Activated CD8-positive, alpha-beta T cell treated with anti-CD3 and anti-CD28 coated beads for 36 hours (primary cell): ENCODE measurements at places on chromosomes 7 and 10. TPM values are rescaled to one million over a fixed set of nuclear protein-coding genes. Genes with fewer than 3 reads are reported as not detected.

DNA sequence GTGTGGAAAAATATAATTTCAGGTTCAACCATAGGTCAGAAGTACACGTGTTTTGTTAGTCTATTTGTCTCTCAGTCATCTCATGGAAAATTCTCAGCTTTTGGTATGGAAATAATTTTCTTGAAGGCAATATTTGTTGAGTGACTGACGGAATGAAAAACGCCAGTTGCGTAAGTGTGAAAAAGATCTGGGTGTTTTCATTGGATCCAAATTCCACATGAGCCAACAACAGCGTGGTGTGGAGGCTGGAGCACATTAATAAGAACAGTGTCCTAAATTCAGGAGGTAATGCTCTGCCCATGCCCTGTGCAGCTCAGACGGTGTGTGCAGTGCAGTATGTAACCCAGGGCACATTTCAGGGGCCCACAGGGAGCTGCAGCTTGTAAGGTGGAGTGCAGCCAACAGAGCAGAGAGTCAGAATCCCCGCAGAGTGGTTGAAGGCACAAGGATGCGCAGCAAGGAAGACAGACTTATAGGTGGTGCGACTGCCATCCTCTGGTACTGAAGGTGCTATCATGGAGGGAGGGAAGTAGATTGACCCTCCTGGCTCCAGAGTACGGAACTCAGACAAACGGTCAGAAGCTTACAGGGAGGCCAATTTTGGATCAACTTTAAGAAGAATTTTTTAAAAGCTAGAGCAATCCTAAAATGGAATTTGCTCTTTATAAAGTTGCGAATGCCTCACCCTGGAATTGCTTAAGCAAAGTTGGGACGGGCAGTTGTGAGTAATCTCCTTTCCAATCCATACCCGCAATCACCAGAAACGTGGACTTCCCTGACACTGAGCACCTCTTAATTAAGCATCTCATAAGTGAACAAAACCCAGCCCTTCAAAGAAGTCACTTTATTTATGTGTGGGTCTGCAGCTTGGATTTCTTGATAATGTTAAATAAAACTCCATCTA lies 38.0 kb downstream of the EGFR start:
- DNase-seq = no peak
- no peak overlapping the region for H3K4me3 ChIP-seq
- H3K4me1 ChIP-seq = no peaks in the 10 kb centered on the region
- H3K36me3 ChIP-seq = no peaks in the 10 kb centered on the region
- H3K27me3 ChIP-seq = peaks cover 2% of the 10 kb centered on the region

GRCh38 chr10:78028438-78029268 lies 662 bp downstream of the POLR3A start:
- peaks cover 27% of the 10 kb centered on the region for H3K4me1 ChIP-seq
- H3K4me3 ChIP-seq = peak overlapping the region; percentile 100
- peak; percentile 46 for DNase-seq
- peak overlapping the region; percentile 97 for H3K27ac ChIP-seq

- no peaks in the 10 kb centered on the region for H3K36me3 ChIP-seq
- H3K4me1 ChIP-seq = no peaks in the 10 kb centered on the region
- H3K27ac ChIP-seq = no peak overlapping the region
- H3K27me3 ChIP-seq = no peaks in the 10 kb centered on the region
- DNase-seq = no peak
These were observed 1254.6 kb upstream of the CELF2 start for GRCh38 chr10:9762966-9763656.

- H3K4me1 ChIP-seq = peaks cover 7% of the 10 kb centered on the region
- H3K27ac ChIP-seq = no peak overlapping the region
- DNase-seq = no peak
- H3K27me3 ChIP-seq = no peaks in the 10 kb centered on the region
These were observed 152.1 kb downstream of the LYZL1 start for GRCh38 chr10:29440981-29441380.

Gene COMTD1
- 54.5 TPM for total RNA-seq

Gene C10orf62
- total RNA-seq = not detected

DNA sequence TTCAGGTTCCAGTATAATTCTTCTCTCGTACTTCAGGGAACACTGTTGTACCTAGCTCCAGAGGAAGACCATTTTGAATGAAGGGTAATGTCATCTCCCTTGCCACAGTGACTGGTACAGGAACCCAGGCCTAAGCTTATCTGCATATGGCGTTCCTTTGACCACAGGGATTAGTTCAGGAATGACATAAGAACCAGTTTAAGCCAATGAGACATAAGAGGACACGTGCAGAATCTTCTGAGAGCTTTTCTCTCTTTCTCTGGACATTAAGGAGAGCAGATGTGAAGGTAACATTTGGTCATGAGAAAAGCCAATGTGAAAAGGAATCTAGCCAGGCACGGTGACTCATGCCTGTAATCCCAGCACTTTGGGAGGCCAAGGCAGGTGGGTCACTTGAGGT lies 21.8 kb upstream of the HIBADH start:
- H3K27me3 ChIP-seq = peaks cover 1% of the 10 kb centered on the region
- H3K36me3 ChIP-seq = no peaks in the 10 kb centered on the region
- H3K4me3 ChIP-seq = no peak overlapping the region
- no peak for DNase-seq
- no peaks in the 10 kb centered on the region for H3K4me1 ChIP-seq

- peak; percentile 63 for DNase-seq
- H3K36me3 ChIP-seq = no peaks in the 10 kb centered on the region
- no peaks in the 10 kb centered on the region for H3K4me1 ChIP-seq
- H3K27ac ChIP-seq = no peak overlapping the region
- no peaks in the 10 kb centered on the region for H3K27me3 ChIP-seq
- H3K4me3 ChIP-seq = no peak overlapping the region
These were observed 133.6 kb downstream of the ZMIZ1 start for GRCh38 chr10:79202188-79203013.

- H3K27me3 ChIP-seq = no peaks in the 10 kb centered on the region
- H3K27ac ChIP-seq = no peak overlapping the region
- no peak for DNase-seq
- no peaks in the 10 kb centered on the region for H3K4me1 ChIP-seq
- H3K4me3 ChIP-seq = no peak overlapping the region
- no peaks in the 10 kb centered on the region for H3K36me3 ChIP-seq
These were observed 90.0 kb downstream of the PROSER2 start for GRCh38 chr10:11913079-11913641.

DNA sequence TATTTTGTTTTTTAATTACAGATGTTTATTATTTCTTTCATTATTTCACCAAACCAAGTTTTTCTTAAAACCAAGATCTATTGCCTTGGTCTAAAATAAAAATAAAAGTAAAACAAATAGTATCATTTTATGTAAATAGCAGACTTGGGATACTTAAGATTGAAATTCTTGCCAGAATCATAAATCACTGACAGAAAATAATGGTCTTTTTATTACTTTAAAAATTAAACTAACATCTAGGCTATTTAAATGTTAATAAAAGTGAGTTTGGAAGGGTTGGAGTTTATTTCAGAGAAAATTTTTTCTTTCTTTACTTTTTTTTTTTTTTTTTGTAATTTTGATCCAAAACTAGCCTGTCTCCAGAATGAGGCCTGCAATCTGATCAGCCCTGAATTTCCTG lies 568.0 kb upstream of the IGFBP3 start:
- DNase-seq = no peak
- no peaks in the 10 kb centered on the region for H3K4me1 ChIP-seq
- no peaks in the 10 kb centered on the region for H3K27me3 ChIP-seq
- H3K27ac ChIP-seq = no peak overlapping the region

Gene SH2B2
- 5.0 TPM for total RNA-seq

- H3K36me3 ChIP-seq = no peaks in the 10 kb centered on the region
- DNase-seq = no peak
- no peak overlapping the region for H3K4me3 ChIP-seq
These were observed 449.0 kb upstream of the IGFBP3 start for GRCh38 chr7:46369933-46370654.

- H3K4me3 ChIP-seq = no peak overlapping the region
- DNase-seq = no peak
- H3K27ac ChIP-seq = no peak overlapping the region
- no peaks in the 10 kb centered on the region for H3K27me3 ChIP-seq
These were observed 2.2 kb upstream of the GRIFIN start for GRCh38 chr7:2478399-2478785.

DNA sequence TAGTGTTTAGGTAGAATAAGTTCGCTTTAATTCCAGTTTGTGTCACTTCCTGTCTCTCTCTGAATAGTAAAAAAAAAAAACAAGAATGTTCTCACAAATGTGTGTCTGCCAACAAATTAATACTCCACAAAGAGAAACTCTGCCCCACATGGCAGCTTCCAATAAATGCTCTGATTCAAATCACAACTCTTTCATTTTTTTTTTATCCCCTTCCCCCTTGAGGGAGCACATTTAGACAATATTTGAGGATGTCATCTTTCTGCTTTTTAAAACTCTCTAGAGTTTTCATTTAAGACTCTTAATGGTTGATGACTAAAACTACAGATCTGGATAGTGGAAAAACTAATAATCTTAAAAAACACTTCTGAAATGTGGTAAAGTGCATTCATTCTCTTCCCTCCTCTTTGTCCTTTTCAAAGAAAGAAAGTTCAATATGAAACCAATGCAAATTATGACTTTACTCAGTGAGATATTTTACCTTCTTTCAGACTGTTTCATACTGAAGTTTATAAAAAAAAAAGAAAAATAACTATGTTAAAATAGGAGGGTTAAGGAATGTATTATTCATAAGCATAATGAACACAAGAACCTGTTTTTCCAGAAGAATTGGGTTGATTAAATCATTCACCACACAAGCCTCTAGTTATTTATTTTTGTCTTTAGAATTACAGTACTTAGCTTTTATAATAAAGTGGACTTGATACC lies 42.3 kb downstream of the ARID5B start:
- peaks cover 64% of the 10 kb centered on the region for H3K4me1 ChIP-seq
- peak overlapping the region; percentile 98 for H3K27ac ChIP-seq
- H3K4me3 ChIP-seq = peak overlapping the region; percentile 70
- H3K36me3 ChIP-seq = peaks cover 69% of the 10 kb centered on the region
- DNase-seq = peak; percentile 58

DNA sequence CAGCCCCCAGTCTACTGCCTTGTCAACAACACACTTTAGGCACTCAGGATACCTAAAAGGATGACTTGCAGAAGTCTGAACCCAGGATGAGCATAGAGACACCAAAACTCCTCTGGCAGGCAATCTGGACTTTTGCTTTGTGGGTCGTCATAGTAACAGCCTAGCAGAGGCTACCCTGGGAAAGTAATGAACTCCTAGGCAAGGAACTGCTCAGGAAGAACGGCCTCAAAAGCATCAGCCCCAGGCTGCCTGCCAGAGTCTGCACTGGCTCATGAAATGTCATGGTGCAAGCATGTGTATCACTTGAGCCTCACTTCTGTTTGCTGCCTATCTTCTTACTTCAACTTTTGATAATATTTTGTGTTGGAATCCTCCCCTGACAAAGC lies 715.1 kb downstream of the GRID1 start:
- H3K27ac ChIP-seq = no peak overlapping the region
- H3K36me3 ChIP-seq = no peaks in the 10 kb centered on the region
- no peaks in the 10 kb centered on the region for H3K4me1 ChIP-seq
